Effector memory CD4-positive, alpha-beta T cell (primary cell): ENCODE measurements at places on chromosomes 6 and 20.

- no peak for DNase-seq
Observed at GRCh38 chr6:125781314-125781868, 9.4 kb upstream of the NCOA7 start.

- peak; percentile 39 for DNase-seq
Observed at GRCh38 chr6:137389150-137389704, 105.0 kb downstream of the OLIG3 start.

DNA sequence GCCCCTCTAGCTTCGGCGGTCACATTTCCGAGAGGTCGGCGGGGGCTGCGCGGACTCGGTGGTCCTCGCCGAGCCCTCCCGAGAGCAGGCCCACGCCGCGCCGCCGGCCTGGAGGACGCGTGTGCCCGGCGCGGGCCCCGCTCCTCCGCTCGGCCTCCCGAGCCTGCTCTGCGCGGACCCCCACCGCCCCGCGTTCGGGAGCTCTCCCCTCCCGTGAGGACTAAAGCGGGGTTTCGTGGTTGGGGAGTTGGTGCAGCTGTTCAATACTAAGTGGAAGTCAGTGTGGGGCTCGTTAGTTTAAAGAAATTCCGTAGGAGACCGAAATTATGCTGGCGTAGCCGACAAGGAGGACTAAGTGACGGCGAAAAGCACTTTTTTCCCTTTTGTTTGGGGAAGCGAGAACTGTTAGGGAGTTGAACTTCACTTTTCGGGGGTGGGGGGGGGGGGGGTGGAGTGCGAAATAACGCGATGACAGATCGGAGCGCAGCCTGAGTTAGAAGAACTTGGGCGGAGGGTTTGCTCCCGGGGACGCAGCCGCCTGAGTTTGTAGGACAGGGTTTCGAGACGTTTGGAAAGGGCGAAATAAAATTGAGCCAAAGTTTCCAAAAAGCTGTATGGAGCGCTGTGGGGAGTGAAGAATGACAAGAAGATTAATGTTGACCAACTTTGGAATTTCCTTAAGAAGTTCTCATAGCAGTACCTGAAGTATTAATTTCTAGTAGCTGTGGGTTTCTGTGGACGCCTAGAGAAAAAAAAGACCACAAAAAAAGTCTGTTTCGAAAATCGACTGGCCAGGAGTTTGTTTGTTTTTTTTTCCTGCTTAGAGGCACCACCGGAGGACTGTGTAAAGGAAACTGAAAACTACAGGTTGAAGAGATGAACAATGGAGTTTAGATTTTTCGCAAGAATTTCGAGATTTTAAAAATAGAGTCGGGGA is 1.4 kb downstream of the QKI start:
- DNase-seq, result peak; percentile 5

- no peak for DNase-seq
Observed at GRCh38 chr20:20864351-20865096, 152.1 kb upstream of the RALGAPA2 start.

DNA sequence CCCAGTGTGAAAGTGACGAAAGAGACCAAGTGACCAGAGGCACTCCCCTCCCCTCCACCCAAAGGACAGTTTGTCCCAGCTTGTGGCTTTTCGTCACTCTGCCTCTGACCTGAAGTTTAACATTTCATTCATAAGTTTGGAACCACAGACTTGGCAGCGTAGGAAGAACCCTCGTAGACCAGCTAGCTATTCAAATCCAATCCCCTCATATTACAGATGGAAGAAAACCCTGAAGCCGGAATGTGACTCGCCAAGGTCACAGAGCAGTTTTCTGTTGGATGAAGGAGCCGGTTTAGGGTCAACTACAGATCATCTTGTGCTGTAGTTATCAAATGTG is 3.9 kb upstream of the SYS1 start:
- no peak for DNase-seq

DNA sequence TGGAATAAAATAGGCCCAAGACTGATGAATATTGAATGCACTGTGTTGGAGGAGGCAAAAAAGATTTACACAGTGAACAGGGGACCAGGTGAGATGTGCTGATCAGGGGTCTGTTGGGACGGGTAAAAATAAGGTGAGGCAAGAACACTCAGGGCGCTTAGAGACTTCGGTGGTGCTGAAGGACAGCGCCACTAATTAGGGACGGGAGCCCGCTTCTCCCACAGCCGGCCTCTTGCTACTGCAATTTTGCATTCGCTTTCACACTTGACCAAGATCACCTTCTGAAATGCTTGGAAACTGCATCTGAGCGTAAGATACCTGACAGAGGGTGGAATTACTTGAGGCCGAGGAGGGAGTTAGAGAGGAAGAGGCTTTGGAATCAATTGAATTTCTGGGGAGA is 7.3 kb downstream of the TFAP2D start:
- DNase-seq, result no peak

DNA sequence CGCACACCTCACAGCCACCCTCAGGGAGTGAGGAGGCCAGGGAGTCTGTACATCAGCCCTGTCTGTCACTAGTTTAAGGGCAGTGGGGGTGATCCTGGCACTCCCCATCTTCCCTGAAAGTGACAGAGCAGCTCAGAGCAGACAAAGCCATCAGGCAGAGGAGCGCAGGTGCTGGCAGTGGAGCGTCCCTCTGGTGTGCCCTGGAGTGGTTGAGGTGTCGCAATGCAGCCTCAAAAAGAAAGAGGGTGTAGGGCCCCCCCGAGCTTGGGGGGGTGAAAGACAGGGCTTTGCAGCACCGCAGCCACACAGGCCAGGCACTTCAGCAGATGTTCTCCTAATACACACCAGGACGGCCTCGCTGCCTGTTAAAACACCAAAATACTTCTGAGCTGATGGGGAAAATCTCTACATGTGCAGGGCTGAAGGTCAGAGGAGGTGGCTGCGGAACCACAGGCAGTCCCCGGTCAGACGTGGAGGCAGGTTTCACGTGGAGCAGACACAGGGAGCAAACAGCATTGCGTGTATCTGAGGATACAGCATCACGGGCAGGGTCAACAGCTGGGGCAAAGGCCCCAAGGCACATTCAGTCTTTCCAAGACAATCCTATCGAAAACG is 69.5 kb downstream of the PREX1 start:
- peak; percentile 50 for DNase-seq

DNA sequence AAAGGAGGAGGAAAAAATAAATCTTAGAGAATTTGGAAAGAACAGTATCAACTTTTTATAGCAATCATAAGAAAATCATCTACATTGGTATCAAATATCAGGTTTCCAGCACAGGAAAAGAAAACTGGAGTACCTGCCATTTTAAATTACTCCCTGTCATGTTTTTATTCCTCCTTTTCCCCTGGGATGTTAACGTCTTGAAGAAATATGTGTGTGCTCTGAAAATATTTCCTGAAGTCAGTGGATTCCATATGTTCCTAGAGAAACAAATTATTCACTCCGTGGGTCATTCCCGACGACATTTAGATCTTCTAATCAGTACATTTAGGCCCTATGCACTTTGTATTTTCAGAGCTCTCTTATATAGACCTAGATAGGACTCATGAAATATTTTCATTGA is 42.0 kb upstream of the RSPO3 start:
- DNase-seq, result no peak

GRCh38 chr6:75306064-75306463 is 21.5 kb upstream of the TMEM30A start:
- DNase-seq, result no peak

DNA sequence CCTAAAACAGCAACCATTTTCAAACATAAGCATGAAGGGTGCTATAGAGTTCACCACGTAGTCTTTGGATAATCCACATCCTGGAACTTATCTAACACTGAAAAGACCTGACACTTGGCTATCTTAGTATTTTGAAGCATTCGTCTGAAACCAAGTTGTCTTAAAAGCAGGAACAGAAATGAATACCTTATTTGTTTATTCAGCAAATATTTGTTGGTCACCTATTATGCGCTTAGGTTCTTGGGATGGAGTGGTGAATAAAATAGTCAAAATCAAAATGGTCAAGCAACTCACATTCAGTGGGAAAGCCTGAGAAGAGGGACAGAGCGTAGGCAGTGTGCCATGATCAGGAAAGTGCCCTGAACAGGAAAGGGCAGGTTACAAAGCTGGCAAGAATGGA is 188.4 kb upstream of the COL21A1 start:
- DNase-seq, result no peak

DNA sequence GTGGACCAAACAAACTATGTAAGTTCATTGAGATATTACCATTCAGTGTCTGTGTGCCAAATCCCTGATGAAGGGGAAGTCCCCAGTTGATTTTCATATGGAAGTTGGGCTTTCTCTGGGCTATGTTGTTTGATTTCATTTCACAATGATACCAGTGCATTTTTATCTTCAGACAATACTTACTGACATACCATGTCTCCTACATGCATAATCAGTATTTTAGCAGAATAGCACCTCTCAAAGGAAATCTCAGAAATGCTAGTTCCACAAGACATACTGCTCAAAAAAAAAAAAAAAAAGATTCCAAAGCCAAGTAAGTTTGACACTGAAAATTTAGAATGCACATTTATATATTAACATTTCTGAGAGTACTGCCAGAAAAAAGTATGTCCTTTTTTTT is 168.8 kb upstream of the RNF217 start:
- DNase-seq, result no peak

DNA sequence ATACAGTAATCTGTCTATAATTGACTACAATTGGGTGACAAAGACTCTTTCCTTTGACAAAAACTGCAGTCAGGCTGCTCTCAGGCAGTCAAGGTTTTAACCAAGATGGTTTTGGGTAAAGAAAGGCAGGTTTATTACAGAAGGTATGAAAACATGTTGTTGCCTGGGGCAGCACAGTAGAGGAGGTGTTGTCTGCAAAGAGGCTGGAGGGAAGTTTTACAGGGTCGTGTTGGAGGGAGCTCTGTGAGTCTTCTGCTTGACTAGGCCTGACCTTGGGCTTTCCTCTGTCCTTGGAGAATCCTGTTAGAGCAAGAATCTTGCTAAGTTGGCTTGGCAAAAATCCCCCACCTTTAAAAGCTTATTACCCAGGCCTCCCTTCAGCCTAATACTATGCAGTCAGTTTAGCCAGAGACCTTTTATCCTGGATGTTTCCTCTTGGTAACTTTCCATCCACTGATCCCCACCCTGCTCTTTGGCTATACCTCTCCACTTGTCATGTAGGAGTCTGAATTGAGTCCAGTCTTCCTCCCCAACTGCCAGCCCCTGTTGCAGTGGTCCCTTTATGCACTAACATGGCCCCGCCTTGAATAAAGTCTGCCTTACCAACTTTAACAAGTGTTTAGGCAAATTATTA is 143.0 kb upstream of the SLC22A16 start:
- DNase-seq, result no peak

- no peak for DNase-seq
Observed at GRCh38 chr6:54877713-54878317, 31.2 kb downstream of the FAM83B start.

- DNase-seq, result no peak
Observed at GRCh38 chr20:20740541-20740940, 28.1 kb upstream of the RALGAPA2 start.

- DNase-seq, result no peak
Observed at GRCh38 chr20:39778847-39779604, 816.9 kb downstream of the DHX35 start.

DNA sequence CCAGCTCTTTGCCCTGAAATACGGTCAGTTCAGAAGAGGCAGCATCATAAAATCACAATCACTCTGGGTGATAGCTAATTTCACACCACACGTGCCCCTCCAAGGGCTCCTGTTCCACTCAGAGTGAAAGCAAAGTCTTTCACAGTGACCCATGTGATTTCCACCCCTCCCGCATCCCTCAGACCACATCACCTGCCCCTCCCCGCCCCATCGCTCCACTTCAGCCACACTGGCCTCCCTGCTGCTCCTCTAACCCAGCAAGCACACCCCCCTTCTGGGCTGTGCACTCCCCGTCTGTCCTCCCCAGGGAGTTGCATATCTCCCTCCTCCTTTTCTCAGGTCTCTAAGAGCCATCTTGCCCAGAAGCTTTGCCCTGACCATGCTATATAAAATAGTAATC is 74.5 kb downstream of the PSMG4 start:
- no peak for DNase-seq

DNA sequence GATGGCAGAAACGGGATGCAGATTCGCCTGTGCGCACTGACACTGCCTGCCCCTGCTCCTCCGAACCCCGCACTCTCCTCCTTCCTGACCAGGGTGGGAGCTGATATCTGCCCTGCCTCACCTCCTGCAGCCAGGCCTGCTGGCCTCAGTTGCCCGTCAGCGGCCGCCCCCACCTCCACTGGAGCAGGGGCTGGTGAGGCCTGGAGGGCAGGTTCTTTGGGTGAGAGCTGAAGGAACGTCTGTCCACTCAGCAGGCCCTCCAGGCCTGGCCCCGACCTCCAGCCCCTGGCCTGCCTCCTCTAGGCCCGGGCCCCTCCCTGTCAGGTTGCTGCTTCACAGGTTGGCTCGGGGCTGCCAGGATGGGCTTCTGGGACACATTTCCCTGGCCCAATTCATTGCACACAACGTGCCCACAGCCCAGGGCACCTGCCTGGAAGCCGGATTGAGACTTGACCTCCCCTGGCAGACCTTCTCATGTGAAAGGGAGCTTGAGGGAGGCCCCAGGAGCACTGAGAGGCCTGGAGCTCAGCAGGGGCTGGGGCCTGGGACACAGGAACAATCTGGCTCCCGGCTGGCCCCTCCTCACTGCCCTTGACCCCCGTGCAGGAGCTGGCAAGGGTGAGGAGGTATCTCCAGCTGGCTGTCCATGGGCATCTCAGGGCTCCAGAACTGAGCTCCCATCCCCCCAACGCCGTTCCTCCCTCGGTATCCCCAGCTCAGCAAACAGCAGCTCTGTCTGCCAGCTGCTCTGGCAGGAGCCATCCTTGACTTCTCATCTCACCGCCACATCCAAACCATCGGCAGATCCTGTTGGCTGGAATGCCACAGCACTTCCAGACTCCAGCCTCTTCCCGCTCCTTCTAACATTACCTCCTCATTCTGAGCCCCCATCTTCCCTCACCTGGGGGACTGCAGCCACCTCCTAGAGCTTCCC is 39.5 kb downstream of the SPDEF start:
- no peak for DNase-seq

DNA sequence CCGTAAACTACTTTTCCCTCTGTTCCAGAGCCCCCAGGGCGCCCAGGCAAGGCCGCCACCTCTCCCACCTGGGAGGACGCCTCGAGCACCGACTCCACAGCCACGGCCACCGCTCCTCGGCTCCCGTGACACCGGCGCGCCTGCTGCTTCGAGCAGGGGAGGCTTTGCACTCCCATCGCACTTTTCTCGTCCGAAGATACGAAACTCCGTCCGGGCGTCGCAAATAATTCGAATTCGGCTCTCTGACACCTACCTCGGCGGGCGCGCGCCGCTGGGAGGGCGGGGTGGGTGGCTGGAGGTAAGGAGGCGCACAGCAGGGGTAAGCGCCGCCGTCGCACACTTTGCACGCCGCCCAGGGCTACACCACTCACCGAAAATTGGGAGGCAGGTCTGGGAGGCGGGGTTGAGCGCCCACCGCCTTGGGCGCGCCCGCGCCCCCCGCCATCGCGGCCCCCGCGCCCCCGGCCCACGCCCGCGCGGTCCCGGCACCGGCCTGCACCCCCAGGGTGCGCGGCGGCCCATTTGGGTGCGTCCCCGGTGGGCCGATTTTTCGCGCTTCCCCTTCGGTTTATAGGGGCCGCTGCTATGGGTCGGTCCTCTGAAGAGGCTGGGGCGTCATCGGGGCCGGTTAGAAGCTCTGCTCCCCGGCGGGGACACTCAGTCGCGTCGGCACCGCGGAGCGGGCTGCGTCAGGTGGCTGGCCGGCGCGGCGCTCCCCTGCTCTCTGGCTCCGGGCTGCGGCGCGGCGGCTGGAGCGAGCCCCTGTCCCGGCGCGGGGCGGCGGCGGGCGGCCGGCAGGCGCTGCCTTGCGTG is 36.2 kb downstream of the GNAS start:
- peak; percentile 78 for DNase-seq

GRCh38 chr6:29617782-29618554 is 15.0 kb downstream of the GABBR1 start:
- DNase-seq, result no peak
